Regular cardiac myocyte (primary cell): ENCODE measurements at places on chromosomes 11 and 22. TPM values are rescaled to one million over a fixed set of nuclear protein-coding genes. Genes with fewer than 3 reads are reported as not detected.

Gene C11orf71
- total RNA-seq, result 3.8 and 5.1 TPM in 2 replicates

Gene SCUBE1
- total RNA-seq, result under 0.01 TPM in 1 of 2 replicates, not detected in the other

Gene OR8B4
- total RNA-seq, result not detected in 2 replicates

Gene NRGN
- total RNA-seq, result 0.28 and 0.77 TPM in 2 replicates

Gene MFRP
- total RNA-seq, result under 0.01 TPM in 1 of 2 replicates, not detected in the other

Gene PRR33
- total RNA-seq, result not detected in 2 replicates

Gene BIRC2
- 82.3 and 92.4 TPM in 2 replicates for total RNA-seq

Gene CDKN1C
- 0.19 and 5.6 TPM in 2 replicates for total RNA-seq

Gene KCTD14
- total RNA-seq, result 0.56 and 1.9 TPM in 2 replicates

Gene CARD18
- total RNA-seq, result not detected in 2 replicates

Gene EHD1
- 75.0 and 126 TPM in 2 replicates for total RNA-seq

Gene RAG2
- not detected in 2 replicates for total RNA-seq

Gene SULT4A1
- total RNA-seq, result under 0.01 and 0.56 TPM in 2 replicates

Gene P2RY6
- total RNA-seq, result 0.56 and 0.58 TPM in 2 replicates

Gene MOGAT2
- not detected in 2 replicates for total RNA-seq

Gene CATSPERZ
- total RNA-seq, result 0.28 TPM in 1 of 2 replicates, not detected in the other

Gene EFCAB6
- total RNA-seq, result 0.96 and 2.3 TPM in 2 replicates
